ENCODE measurements at places on chromosomes 16 and 17.

DNA sequence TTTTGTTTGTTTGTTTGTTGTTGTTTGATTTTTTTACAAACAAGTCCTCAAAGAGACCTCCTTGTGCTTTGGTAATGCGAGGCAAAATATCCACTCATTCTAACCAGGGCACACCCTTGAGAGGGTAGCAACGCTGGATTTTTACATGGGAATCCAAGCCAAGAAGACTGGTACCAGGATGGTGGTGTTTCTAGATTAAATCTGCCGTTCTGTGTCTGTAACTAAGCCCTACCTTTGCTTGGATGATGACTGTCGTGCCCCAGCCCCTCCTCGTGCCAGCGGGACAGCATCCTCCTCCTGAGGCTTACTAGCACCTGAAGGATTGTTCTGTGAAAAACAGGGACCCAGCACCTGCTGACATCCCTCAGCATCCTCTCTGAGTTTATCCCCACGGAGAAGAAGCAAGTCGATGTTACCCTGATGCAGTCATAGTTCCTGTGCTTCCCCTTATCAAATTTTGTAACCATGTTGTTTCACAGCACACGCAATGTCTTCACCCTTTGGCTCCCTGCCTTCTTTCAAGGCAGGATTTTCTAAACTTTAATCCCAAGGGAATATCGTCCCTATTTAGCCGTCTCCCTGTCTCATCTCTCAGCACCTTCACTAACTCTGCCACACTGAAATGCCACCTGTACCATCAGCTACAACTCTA is 5.1 kb upstream of the HSBP1 start:
- DNase-seq = no peak

DNA sequence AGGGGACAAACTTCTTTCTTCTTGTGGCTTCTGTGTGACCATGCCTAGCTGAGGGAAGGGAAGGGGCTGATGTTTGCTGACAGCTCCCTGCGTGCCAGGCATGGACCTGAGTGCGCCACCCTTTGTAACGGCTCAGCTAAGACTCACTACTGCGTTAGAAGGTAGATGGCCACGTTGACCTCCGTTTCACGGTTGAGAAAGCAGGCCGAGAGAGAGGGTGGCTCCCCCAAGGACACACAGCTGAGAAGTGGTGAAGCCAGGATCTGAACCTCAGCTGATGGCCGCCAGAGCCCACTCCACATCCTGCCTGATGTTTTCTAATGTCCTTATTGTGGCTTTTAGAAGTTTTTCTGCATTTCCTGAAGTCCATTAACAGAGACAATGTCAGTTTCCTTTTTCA is 45.1 kb downstream of the RGS9 start:
- no peak for DNase-seq

DNA sequence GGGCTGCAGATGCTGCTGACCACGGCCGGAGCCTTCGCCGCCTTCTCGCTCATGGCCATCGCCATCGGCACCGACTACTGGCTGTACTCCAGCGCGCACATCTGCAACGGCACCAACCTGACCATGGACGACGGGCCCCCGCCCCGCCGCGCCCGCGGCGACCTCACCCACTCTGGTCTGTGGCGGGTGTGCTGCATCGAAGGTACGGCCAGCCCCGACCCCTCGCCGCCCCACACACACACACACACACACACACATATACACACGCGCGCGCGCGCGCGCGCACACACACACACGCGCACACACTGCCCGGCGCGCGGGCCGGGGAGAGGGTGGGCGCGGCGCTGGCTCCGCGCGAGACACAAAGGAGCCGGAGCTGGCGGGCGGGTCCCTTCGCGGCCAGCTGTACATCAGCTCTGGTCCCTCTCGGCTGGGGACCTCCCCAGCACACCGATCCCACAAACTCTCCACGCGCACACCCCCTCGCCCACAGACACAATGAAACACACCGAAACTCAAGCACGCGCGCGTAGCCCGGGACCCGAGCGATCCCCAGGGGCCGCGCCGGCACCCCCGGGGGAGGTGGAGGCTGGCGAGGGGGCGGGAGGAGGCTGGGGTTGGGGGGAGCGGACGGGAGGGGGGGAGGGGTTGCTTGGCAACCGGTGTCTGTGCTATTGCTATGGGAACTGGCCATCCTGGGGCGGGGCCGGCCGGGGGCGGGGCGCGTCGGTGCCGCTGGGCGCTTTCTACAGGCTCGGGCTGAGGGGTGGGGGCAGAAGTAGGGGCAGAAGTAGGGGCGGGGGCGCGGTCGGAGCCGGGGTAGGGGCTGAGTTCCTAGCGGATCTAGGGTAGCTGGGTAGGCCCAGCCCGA is 658 bp downstream of the CACNG4 start:
- no peak for DNase-seq

DNA sequence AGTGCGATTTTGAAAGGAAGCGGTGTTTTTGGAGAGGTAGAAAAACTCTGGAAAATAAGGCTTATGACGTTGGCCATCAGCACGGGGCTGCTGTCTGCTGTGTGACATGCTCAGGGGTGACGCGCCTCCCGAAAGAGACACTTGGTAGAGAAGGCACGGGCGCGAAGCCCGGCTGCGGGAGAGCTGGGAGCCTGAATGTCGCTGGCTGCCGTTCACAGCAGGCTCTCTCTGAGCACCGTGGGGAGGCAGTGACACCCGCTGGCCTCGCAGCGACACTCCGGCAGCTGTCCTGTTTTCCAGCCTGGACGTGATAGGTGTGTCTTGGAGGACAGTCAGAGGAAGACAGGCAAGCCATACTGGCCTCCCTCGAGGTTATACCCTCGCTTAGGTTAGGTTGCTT is 759.1 kb upstream of the RBFOX1 start:
- DNase-seq = no peak

DNA sequence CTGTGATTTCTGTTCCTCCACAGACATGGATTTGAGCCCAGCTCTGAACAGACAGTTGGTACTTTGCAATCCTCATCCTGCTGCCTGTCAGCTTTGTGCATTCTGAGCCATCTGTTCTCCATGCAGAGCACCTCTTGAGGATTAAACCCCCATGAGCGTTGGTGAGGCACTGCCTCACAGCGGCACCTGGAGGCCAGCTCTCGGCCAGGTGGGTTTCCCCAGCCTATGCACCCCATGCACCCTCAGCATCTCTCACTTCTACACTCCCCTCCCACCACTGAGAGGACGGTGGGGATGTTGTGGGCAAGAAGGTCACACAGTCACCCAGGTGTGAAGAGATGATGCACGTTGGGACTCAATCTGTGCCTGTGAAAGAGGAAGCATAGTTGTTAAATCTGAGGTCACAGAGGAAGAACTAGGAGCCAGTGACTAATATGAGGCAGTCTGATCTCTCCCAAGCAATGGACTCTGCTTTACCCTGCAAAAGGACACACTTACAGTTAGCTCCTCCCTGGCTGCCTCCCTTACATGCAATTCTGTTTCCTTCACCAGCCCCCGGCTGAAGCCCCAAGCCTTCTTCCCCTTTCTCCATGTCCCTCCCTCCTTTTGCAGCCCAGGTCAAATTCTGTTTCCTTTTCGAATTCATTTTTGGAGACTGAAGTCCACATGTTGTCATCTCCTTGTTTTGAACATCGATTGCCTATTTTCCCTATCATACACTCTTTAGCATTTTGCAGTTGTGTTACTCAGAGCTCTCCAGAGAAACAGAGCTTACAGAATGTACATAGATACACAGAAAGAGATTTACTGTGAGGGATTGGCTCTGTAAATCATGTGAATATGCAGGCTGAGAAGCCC is 58.5 kb downstream of the HS3ST3B1 start:
- DNase-seq = no peak

DNA sequence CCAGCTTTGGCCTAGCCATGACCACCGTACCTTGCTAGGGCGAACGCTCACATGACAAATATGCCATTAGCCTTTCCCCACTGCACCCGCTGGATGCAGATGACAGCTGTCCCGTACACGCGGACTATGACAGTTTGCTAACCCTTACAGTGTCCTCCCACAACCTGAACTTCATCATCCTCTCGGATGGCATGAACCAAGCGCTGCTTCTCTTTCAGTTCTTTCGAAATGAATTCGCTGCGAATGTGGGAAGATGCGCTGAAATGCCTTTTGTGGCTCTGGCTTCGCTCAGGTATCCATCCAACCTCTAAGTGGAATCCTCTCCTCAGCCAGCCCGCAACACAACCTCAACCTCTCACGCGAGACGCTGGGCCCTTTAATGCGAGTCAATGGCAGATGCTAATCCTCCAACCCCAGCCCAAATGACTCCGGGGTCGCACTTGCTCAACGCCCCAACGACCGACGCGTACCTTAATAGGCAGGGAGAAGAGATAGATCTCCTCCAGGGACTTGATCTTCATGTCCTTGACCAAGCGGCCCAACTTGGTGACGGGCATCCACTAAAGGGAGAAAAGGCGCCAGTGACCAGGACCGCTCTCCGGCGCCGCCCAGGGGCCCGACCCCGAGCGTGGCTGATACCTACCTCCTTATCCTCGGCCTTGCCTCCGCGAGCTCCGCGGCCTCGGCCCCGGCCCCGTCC is 670 bp downstream of the RPS2 start:
- no peak for DNase-seq

DNA sequence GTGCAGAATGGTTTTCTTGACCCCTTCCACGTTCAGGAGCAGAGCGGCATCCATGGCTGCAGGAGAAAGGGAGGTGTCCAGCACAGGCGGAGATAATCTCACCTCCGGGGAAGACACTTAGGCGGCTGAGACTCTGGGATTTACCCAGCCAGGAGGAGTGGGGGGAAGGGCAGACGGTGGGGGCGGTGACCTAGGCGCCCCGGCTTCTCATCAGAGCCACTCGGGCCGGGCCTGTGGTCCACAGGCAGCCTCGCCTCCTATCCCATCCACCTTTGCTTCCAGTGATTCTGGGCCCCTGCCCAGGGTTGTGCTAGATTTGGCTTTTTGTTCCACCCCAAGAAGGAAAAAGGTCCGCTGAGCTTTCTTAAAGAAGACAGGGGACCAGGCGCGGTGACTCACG is at the start of gene AIPL1:
Gene AIPL1 (minus strand): TSS at position 71 of the 400 bp plus-strand sequence. CDS start 17 bp downstream, at position 54.
- no peak for DNase-seq

DNA sequence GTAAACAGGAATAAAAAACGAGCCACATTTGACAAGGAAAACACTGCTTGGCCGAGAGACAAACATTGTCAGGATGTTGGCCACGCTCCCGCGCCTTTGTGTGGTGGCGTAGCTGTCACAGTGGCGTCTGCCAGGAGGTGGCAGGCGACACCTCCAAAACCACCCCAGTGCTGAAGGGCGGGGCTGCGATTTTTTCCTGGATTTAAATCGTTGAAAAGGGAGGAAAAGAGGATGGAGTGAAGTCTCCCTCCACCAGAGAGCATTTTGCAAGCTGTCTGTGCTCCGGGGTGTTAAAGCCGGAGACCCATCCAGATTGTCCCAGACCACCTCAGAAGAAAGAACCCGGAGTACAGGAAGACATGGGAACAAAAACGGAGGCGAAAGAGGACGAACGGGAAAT is 12.7 kb downstream of the MRM3 start:
- DNase-seq = peak; percentile 14

DNA sequence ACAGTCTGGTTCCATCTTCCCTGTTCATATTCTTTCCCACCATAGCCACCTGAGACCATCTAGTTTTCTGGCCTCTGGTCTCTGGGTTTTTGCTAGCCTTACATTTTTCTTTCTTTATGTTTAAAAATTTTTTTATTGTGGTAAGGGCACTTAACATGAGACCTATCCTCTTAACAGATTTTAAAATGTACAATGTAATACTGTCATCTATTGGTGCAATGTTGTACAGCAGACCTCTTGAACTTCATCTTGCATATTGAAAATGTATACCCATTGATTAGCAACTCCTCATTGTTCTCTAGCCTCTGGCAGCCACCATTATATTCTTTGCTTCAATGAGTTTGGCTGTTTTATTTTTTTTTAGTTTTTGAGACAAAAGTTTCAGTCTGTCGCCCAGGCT is 39.2 kb downstream of the ITGAM start:
- DNase-seq = no peak

DNA sequence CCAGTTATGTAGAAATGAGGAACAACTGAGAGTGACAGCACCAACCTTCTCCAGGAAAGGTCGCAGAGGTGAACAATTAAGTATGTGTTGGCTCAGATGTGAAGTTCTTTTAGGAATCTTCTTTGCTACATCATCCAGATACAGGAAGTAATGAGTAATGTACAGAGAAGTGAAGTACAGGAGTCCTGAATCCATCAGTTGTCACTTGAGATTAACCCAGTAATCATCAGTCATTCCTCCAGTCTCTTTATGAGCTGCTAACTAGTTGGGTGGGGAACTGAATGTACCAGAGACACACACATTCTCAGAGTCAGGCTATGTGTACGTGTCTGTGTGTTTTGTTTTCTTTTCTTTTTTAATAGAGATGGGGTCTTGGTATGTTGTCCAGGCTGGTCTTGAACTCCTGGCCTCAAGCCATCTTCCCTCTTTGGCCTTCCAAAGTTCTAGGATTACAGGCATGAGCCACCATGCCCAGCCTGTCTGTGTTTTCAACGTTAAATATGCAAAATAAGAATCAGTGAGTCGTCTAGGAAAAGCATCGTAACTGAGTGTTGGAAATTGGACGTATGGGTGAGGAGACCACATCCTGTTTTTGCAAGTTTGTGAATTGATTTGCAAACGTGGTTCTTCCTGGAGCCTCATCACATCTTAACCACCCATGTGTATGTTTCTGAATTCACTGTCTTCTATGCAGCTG is 19.9 kb downstream of the ZNF200 start:
- no peak for DNase-seq

GRCh38 chr16:86512860-86513470 is 2.6 kb downstream of the FOXF1 start:
- DNase-seq = no peak

GRCh38 chr17:77280304-77281121 is 139.7 kb downstream of the SEC14L1 start:
- no peak for DNase-seq

GRCh38 chr17:74567397-74567796 is at the start of gene CD300H:
TSS of gene CD300H (minus strand) at chr17:74567509.
- DNase-seq = no peak

DNA sequence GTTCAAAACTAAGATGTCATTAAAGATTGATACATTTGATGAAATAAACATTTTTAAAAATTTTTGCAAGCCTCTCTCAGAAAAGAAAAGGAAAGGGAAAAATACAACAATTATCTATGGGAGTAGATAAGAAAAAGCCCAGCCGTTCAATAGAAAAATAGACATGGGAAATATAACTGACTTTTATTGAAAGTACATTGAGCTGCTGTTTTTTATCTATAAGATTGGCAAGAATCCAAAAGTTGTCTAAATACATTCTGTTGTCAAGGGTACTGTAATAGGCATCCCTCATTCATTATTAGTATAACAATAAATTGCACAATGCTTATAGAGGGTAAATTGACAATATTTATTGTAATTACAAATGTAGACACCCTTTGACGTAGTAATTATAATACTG is 38.4 kb upstream of the IRX6 start:
- no peak for DNase-seq

- peak; percentile 43 for DNase-seq
Measured at GRCh38 chr16:71358464-71358998, at the start of gene CALB2. TSS of gene CALB2 (plus strand) at chr16:71358723. CDS start at chr16:71358793, 70 bp downstream.

GRCh38 chr16:69812688-69813014 is 50.5 kb downstream of the WWP2 start:
- no peak for DNase-seq

Measured in activated T-helper 1 cell treated with Interleukin-2 at 50 U/mL for 16 hours (primary cell).